ENCODE measurements at places on chromosomes 5 and 9. TPM values are rescaled to one million over a fixed set of nuclear protein-coding genes. Genes with fewer than 3 reads are reported as not detected.

GRCh38 chr5:40315126-40315525, 364.6 kb upstream of the PTGER4 start:
- no peak for DNase-seq

GRCh38 chr5:175025077-175025476, 300.7 kb downstream of the MSX2 start:
- no peak for DNase-seq

DNA sequence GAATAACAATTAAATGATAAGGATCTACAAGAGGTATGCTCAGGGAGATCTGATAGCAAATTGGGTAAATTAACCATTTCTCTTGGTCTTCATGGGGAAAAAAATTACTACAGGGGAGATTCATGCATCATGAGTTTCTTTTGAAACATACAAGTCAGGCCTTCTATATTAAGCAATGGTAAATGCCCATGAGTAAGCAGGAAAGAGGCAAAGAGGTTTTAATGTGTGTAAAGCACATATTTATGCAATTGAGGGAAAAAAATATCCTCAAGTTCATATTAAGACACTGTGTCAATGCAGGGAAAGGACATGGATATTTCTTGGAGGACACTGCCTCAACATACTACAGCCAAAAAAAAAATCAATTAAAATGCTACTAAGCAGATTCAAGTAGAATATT, 73.4 kb upstream of the NR4A3 start:
- no peak for DNase-seq

- DNase-seq = peak; percentile 36
Observed at GRCh38 chr5:143065185-143065965, 295.2 kb downstream of the ARHGAP26 start.

- DNase-seq = peak; percentile 25
Observed at GRCh38 chr5:66704790-66705425, 108.7 kb downstream of the MAST4 start.

DNA sequence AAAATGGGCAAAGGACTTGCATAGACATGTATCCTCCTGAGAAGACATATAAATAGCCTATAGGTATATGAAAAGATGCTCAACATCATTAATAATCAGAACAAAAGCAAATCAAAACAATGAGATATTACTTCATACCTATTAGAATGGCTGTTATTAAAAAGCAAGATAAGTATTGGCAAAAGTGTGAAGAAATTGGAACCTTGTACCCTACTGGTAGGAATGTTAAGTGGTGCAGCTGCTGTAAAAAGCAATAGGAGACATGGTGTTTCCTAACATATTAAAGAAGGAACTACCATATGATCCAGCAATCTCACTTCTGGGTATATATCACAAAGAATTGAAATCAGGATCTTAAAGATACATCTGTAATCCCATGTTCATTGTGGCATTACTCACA, 69.8 kb upstream of the PRR16 start:
- DNase-seq = no peak

The CARTPT gene
- total RNA-seq = not detected

The PCDHA13 gene
- total RNA-seq = 0.71 TPM

GRCh38 chr9:21385131-21385670, at the start of gene IFNA2:
TSS of gene IFNA2 (minus strand) at chr9:21385398. CDS start at chr9:21385329, 69 bp downstream.
- no peak for DNase-seq
